RWPE2 (cell line): ENCODE measurements at places on chromosomes 2 and 18.

DNA sequence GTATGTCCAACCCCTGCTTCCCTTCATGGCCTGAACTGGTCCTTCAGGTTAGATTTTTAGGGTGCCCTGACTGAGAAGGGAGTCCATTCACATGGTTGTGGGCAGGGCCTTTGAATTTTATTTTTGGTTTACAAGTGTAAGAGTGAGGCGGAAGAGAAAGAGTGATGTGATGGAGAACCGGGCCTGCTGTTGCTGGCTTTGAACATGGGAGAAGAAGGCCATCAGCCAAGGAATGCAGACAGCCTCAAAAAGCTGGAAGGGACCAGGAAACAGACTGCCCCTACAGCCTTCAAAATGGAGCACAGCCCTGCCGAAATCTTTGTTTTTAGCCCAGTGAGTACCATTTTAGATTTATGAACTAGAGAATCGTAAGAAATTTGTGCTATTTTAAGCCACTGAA, 105.0 kb downstream of the CDK15 start:
- no peak for DNase-seq
- H3K4me3 ChIP-seq: no peak overlapping the region
- H3K4me1 ChIP-seq: no peaks in the 10 kb centered on the region

GRCh38 chr2:27681841-27682240, 18.2 kb downstream of the SLC4A1AP start:
- H3K27ac ChIP-seq: peak overlapping the region; percentile 79
- H3K4me3 ChIP-seq: no peak overlapping the region
- H3K4me1 ChIP-seq: peaks cover 23% of the 10 kb centered on the region
- no peaks in the 10 kb centered on the region for H3K27me3 ChIP-seq
- H3K36me3 ChIP-seq: peaks cover 64% of the 10 kb centered on the region

GRCh38 chr2:1975060-1975459, 230.7 kb upstream of the PXDN start:
- H3K36me3 ChIP-seq: no peaks in the 10 kb centered on the region
- H3K27ac ChIP-seq: no peak overlapping the region
- no peak for DNase-seq
- H3K4me1 ChIP-seq: no peaks in the 10 kb centered on the region
- no peak overlapping the region for H3K4me3 ChIP-seq

GRCh38 chr2:43059183-43059897, 167.1 kb downstream of the ZFP36L2 start:
- peaks cover 13% of the 10 kb centered on the region for H3K4me1 ChIP-seq
- no peaks in the 10 kb centered on the region for H3K36me3 ChIP-seq
- H3K27me3 ChIP-seq: no peaks in the 10 kb centered on the region
- H3K4me3 ChIP-seq: no peak overlapping the region
- DNase-seq: no peak

GRCh38 chr18:70420146-70420898, 131.5 kb downstream of the SOCS6 start:
- peak overlapping the region; percentile 89 for H3K27ac ChIP-seq
- no peak overlapping the region for H3K4me3 ChIP-seq
- no peak for DNase-seq
- no peaks in the 10 kb centered on the region for H3K36me3 ChIP-seq

DNA sequence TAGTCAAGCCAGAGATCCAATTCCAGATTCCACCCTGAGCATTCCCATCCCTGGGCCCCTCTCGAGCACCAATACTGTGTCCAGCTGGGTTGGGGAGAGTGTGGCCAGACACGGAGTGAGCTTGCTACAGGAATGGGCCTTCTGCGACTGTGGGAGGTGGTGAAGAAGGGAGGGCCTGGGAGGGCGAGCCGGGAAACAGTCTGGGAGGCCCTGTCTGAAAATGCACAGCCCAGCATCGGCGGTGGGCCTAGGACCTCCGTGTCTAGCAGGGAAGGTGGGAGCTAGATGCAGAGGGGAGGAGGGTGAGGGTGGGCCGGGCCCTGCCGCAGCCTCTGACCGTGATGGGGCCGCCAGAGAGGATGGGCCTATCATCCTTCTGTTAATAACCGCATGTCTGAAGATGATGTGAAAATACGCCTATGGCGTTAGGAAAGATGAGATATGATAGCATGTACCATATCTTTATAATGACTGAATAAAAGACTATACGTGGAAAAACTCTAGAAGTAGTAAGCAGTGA, 1.9 kb upstream of the OTOS start:
- H3K4me1 ChIP-seq: no peaks in the 10 kb centered on the region
- H3K27me3 ChIP-seq: no peaks in the 10 kb centered on the region
- DNase-seq: peak; percentile 44
- H3K4me3 ChIP-seq: no peak overlapping the region

GRCh38 chr2:67446491-67446911, 49.4 kb downstream of the ETAA1 start:
- no peaks in the 10 kb centered on the region for H3K27me3 ChIP-seq
- H3K36me3 ChIP-seq: no peaks in the 10 kb centered on the region
- H3K27ac ChIP-seq: peak overlapping the region; percentile 60
- no peak overlapping the region for H3K4me3 ChIP-seq
